ENCODE measurements at places on chromosomes 13 and 19.

DNA sequence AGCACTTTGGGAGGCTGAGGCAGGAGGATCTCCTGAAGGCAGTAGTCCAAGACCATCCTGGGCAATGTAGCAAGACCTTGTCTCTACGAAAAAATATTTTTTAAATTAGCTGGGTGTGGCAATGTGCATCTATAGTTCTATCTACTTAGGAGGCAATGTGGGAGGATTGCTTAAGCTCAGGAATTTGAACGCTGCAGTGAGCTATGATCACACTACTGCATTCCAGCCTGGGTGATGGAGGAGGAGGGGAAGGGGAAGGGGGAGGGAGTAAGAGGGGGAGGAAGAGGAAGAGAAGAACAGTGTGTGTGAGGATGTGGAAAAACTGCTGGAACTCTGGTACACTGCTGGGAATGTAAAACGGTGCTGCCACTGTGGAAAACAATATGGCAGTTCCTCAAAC is 9.2 kb upstream of the CLIP3 start:
- DNase-seq, result peak; percentile 66

DNA sequence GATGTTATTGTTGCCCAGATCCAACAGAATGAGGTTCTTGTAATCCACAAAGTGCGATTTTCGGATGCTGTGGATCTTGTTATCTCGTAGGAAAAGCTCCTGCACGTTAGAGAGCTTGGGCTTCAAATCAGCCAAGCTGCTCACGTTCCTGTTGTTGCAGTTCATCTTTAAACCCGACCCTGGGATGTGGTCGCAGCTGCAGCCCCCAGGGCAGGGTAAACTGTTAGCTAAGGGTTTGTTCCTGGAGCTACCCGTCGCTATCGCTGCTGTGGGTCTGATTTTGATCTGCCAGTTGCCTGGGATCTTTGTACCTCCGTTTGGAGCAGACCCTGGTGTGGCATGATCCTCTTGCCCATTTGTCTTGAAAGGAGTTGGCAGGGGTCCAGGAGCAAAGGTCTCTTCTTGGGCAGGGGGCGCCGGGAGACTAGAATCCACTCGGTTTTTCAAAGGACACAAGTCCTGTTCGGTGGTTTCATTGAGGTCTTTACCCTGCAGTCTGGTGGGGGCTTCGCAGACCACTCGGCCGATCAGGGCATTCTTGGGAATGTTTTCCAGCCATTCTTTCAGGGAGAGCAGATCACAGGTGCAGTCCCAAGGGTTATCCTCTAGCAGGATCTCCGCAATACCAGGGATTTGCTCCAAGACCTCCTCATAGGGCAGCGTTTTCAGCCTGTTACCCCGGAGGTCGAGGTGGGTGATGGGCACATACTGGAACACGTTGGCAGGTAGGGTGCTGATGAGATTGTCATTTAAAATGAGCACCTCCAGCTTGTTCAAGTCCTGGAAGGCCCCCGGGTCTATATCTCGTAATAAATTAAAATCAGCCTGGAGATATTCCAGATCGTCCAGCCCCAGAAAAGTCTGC is 1.8 kb downstream of the SLITRK1 start:
- no peak for DNase-seq

GRCh38 chr13:67554746-67555452 is 324.8 kb upstream of the PCDH9 start:
- DNase-seq, result no peak

DNA sequence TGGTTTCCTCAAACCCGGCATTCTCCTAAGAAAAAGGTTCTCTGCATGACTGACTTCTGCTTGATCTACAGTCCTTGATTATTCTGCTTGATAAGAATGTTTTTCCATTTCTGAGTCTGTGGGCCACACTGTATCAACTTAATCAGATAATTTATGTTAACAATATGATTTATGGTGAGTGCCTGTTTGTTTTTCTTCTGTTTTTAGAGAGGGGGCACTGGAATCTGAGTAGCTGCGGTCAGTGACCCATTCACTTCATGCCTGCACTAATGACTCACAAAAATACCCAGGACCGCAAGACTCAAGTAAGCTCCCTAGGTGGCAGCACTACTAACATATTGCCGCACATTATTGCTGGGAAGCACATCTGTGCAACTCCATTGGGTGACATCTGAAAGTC is 542.3 kb upstream of the ATXN8OS start:
- DNase-seq, result peak; percentile 91

DNA sequence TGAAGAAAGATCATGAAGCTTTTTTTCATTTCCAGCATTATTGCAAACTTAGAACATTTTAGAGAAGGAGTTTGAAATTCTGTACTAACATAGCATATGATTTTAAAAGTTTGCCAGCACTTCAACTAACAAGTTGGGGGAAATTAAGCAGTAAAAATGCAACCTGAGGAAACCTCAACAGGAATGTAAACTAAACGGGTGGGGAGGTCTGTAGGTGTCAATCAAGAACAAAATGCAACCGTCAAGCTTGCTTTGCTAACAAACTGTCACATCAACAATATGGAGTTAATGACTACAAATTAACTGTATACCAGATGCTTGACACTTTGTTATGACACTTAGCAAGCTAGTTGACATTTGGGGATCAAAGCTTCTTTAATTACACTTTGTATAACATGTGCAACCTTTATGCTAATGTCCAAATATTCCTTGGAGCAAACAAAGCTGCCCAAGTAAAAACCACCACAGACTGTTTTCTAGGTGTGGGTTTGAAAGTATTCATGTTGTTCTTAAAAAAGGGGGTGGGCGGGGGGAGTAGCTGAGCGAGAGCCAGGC is 52.1 kb downstream of the DACH1 start:
- no peak for DNase-seq

DNA sequence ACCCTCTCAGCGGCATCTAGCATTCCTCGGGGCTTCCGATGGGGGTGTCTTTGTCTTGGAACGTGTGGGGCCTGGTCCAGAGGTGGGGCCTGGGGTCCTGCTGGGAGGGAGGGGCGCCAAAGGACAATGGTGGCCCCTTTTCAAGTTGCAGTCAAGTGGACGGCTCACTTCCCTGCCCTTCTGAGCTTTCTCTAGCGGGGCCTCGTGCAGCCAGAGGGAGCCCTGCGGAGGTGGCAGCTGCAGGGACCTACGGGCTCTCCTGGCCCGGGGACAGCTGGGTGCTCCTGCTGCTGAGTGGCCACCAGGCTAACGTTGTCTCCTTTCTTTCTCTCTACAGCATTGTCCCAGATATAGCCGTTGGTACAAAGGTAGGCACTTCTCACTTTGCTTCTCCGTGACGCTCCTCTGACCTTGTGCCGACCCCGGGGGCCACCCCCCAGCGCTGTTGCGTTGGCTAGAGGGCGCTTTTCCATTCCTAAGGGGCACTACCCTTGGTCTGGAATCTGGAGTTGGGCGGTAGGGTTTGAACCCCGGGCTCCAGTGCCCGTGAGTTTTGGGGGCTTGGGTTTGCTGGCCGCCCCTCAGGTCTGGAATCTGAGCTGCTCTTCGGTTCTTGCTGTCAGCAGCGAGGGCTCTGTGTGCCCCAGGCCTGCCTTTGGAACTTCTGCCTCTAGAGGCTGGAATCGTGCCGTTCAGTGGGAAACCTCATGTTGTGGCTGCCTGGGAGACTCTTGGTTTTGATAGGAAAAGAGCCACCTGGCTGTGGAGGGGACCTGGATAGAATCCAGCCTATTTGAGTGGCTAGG is 2.0 kb downstream of the PTBP1 start:
- peak; percentile 20 for DNase-seq

DNA sequence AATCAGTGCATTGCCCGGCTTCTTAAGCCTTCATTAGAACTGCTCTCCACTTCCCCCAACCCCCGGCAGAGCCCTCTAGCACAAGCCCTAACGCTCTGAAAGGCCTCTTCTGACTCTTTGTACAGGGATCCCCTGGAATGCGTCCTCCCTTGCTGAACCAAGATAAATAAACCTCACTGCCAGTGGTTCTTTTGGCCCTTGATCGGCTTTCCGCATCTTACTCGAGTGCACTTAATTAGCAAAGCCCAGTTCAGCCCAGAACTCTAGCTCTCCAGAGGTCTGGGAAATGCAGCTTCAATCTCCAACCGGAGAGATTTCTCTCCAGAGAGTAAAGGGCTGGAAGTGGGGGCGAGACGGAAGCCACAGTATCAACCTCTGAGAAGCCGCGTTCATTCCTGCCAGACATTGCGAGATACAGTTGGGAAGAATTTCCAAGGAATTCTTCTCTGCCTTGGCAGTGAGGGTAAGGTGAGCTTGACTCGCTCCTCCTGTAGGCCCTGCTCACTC is 8.7 kb upstream of the ZNF444 start:
- DNase-seq, result no peak

GRCh38 chr13:98224557-98224956 is 47.5 kb upstream of the RNF113B start:
- no peak for DNase-seq

GRCh38 chr19:16914421-16914820 is 25.6 kb downstream of the F2RL3 start:
- no peak for DNase-seq

DNA sequence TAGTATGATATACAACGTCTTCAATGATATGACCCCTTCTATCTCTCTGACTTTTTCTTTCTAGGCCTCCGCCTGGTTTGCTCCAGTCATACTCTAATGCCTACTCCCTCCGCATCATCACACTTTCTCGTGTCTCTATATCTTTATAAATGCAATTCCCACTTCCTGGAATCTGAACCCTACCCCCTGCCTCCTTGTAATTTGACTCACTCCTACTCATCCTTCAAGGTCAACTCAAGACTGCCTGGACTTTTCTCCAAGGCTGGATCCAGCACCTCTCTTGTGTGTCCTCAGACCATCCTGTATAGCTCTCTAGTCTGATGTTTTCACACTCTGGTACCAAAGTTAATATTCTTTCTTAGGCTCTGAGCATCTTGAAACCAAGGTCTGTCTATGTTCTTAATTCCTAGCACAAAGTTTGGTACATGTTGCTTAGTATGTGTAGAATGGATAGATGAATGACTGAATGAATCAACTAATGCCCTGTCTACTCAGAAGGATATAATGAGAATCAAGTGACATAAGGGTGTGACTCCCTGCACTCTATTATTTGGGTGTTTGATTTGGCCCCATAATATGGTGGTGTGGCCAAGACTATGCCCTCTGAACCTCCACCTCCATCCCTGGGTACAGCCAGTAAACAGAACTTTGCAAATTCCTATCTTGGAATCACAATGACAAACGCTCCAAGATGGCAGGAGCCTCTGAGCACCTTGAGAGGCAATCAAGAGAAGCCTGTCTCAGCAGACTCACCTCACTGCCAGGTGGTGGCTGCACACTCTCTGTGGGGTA is 74.3 kb upstream of the SERP2 start:
- DNase-seq, result no peak

DNA sequence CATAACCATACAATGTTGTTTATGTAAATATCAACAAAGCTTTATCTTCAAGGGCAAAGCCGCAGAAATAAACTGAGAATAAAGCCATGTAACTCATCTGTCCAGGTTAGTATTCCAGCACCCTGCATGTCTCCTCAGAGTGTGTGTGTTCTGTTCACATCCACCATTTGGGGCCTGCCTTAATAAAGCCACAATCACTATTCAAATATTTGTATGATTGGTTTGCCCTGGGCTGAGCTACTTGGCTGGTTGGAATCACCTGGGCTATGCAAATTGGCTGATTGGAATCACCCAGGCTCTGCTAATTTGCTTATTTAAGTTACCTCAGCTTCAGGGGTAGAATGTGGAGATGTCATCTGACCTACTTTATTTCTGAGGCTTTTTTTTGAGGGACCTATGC is 42.4 kb upstream of the ZNF737 start:
- DNase-seq, result no peak

GRCh38 chr13:109146912-109147647 is 517.7 kb downstream of the MYO16 start:
- DNase-seq, result no peak

DNA sequence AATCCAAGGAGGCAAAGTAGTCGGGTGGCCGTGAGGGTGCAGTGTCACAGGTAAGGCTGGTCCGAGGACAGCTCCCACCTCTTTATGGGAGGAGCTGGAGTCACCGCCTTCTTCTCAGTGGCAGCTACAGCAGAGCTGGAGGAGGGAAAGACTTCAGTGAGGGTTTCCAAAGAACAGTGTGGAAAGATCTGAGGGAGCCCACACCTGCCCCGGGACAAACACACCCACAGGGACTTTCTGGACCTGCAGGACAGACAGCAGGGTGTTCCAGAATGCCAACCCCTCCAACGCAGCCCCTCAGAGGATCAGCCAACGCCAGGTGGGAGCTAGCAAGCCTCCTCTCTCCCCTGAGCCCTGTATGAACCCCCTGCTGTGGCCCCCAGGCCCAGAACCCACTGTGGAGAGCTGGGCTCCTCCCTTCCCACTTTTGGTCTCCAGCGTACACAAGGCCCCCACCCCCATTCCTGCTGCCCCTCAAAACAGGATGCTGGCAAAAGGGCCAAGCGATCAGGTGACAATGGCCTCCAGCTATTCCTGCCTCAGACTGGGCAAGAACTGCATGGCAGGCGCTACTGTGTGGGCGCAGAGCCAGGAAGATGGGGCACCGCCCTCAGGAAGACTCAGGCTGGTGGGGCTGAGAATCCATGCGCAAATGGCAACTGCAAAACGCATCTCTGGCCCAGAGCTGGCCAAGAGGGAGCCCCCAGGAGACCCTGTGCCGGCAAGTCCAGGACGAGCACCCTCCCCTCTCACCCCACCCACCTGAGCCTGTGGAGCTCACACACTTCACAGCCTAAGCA is 3.5 kb upstream of the CD320 start:
- no peak for DNase-seq

Data from Caki2 (cell line).